Lung (tissue), 17 donors: ENCODE measurements at places on chromosomes 11 and 22. TPM values are rescaled to one million over a fixed set of nuclear protein-coding genes. Genes with fewer than 3 reads are reported as not detected.

The PCSK7 gene
- total RNA-seq, result 82.5 TPM

The TPP1 gene
- total RNA-seq, result 150 TPM

The ACR gene
- 0.26 TPM for total RNA-seq

The PGA5 gene
- total RNA-seq, result 0.55 TPM

The APOC3 gene
- not detected for total RNA-seq

The CCDC86 gene
- total RNA-seq, result 19.8 TPM

The BTBD18 gene
- not detected for total RNA-seq

The INSC gene
- total RNA-seq, result 0.91 TPM

The TMEM86A gene
- 8.9 TPM for total RNA-seq

DNA sequence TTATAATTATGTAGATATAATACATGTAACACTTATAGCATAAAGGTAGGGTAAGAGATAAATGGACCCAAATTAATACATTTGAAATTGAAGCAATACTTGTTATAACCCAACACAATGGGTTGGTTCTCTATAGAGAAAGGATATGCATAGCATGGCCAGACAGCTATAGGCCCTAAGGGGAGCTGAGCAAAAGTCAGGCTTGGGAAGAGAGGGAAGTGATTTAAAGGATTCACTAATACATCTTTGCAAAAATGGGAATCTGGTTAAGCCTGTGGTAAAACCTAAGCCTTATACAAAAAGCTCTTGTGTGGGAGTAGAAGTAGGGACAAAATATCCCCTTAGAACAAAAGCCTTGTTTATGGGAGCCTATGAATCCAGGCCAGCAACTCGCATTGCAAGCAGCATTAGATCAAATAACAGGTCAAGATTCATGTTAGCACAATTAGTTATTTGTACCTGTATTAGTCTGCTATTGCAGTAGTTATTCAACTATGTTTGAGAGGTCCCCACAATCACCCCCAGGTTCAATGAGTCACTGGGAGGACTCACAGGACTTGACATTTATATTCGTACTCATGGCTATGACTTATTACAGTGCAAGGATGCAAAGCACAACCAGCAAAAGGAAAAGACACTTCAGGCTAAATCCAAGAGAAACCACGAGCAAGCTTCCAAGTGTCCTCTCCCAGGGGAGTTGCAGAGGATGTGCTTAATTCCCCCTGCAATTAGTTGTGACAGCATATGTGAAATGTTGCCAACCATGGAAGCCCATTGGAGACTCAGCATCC is 144.7 kb upstream of the LMO1 start:
- no peaks in the 10 kb centered on the region for H3K27me3 ChIP-seq
- H3K4me1 ChIP-seq, result no peaks in the 10 kb centered on the region
- no peak overlapping the region for H3K4me3 ChIP-seq
- no peaks in the 10 kb centered on the region for H3K36me3 ChIP-seq
- no peak for DNase-seq

GRCh38 chr11:132886335-132886734 is 646.0 kb downstream of the OPCML start:
- H3K27ac ChIP-seq, result no peak overlapping the region
- H3K36me3 ChIP-seq, result no peaks in the 10 kb centered on the region
- no peak for DNase-seq
- H3K27me3 ChIP-seq, result no peaks in the 10 kb centered on the region

DNA sequence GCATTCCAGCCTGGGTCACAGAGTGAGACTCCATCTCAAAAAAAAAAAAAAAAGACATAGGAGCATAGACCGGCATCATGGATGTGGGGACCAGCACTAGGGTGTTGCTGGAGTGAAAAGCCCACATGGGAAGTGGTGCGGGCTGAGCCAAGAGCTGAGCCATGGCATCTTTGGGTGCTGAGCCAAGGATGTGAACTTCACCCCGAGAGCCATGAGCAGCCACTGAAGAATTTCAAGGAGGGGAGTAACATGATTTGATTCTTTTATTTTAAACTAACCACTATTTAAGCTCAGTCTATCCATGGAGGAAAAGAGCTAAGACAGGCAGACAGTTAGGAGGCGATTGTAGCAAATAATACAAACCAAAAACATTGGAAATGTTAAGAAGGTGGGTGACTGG is 57.4 kb downstream of the AHNAK start:
- no peak overlapping the region for H3K4me3 ChIP-seq
- no peak overlapping the region for H3K27ac ChIP-seq
- no peak for DNase-seq
- H3K4me1 ChIP-seq, result no peaks in the 10 kb centered on the region
- H3K36me3 ChIP-seq, result no peaks in the 10 kb centered on the region

DNA sequence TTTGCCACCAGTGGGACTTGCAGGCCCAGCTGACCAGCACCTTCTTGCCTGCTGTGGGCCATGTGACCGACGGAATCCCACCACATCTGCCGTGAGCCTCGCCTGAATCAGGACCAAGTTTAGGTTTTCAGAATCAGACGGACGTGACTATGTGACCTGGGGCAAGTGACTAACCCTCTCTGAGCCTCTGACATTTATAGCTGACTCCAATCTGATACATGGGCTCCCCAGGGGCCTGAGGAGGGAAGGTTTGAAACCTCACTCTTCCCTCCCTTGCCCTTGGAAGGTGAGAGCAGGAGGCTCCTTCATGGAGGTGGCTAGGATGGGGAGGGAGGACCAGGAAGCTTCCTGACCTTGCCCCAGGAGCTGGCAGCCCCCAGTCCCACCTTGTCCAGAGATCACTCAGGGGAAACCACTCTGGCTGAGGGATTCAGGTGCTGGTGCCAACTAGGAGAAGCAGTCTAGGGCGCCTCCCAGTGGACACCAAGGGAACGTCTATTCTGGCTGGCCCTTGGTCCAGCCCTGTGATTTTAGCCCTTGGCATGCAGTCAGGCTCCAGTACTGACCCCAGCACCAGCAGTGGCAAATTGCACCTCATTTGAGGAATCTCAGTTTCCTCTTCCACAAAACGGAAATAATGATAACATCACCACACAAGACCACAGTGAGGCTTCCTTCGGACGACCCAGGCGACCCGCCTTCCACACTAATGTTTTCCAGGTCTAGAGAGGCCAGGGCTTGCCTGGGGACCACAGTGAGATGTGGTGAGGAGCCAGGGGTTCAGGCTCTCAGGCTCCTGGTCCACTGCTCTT is 47.2 kb upstream of the SYT7 start:
- peaks cover 4% of the 10 kb centered on the region for H3K4me1 ChIP-seq
- no peak overlapping the region for H3K4me3 ChIP-seq
- peak; percentile 63 for DNase-seq
- H3K36me3 ChIP-seq, result no peaks in the 10 kb centered on the region

GRCh38 chr11:109644152-109644551 is 222.2 kb downstream of the C11orf87 start:
- no peaks in the 10 kb centered on the region for H3K36me3 ChIP-seq
- no peak overlapping the region for H3K4me3 ChIP-seq
- H3K27ac ChIP-seq, result no peak overlapping the region
- no peak for DNase-seq
- no peaks in the 10 kb centered on the region for H3K27me3 ChIP-seq

DNA sequence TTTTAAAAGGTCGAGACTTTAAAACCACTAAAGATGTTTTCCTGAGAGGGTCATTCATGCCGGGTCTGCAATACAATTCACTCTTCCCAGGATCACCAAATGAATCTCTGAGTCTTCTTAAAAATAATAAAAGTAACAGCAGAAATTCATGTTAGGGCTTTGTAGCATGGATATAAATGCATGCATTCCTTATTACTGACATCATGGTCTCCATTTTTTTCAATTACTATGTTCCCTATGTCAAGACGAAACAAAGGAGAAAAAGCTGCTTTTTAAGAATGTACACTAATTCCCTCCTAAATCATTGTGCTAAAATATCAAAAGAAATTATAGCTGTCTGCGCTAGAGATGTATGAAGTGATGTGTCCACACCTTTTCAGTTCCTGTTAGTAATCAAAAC is 789.9 kb upstream of the LRRC4C start:
- H3K4me3 ChIP-seq, result no peak overlapping the region
- no peak for DNase-seq
- H3K27ac ChIP-seq, result no peak overlapping the region
- H3K4me1 ChIP-seq, result no peaks in the 10 kb centered on the region
- H3K27me3 ChIP-seq, result no peaks in the 10 kb centered on the region

DNA sequence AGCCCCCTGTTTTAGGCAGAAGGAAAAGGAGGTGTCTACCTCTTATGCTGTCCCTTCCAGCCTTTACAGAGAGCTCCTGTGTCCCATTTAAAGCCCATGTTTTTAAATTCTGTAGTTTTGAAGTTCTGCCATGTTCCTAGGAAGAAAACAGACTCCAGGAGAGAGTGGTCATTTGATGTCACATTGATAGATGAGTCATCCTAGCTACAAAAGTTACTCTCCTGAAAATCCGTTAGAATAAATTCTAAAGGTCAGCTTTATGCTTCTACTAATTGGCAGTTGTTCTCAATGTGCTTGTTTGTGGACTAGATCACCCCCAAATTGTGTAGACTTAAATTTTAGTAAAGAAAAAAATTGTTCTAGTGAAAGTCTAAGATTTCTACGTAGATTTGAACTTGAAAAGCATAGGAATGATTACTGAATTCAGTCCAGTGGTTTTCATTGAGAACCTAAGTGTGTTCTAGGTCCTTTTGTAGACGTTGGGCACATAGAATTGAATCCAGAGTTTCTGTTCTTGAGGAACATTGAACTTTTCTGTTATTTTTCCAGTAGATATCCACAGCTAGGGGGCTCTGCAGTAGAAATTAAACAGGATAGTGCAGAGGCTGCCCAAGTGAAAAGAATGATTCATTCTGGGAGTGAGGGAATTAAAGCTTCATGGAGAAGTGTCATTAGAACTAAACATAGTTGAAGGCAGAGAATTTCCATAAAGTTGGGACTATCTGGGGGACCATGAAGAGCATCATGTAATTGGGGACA is 140.6 kb upstream of the RASSF10 start:
- H3K27ac ChIP-seq, result no peak overlapping the region
- H3K27me3 ChIP-seq, result no peaks in the 10 kb centered on the region
- peaks cover 12% of the 10 kb centered on the region for H3K4me1 ChIP-seq
- no peaks in the 10 kb centered on the region for H3K36me3 ChIP-seq
- H3K4me3 ChIP-seq, result no peak overlapping the region

GRCh38 chr11:126153972-126154371 is 57.5 kb downstream of the RPUSD4 start:
- H3K4me1 ChIP-seq, result no peaks in the 10 kb centered on the region
- DNase-seq, result peak; percentile 99
- no peak overlapping the region for H3K27ac ChIP-seq
- no peaks in the 10 kb centered on the region for H3K36me3 ChIP-seq

GRCh38 chr22:44571566-44572413 is 73.8 kb upstream of the RTL6 start:
- no peak overlapping the region for H3K27ac ChIP-seq
- no peak for DNase-seq
- H3K4me1 ChIP-seq, result no peaks in the 10 kb centered on the region
- H3K36me3 ChIP-seq, result no peaks in the 10 kb centered on the region
- no peak overlapping the region for H3K4me3 ChIP-seq

- no peaks in the 10 kb centered on the region for H3K27me3 ChIP-seq
- H3K27ac ChIP-seq, result no peak overlapping the region
- no peak for DNase-seq
- H3K4me3 ChIP-seq, result no peak overlapping the region
- H3K4me1 ChIP-seq, result no peaks in the 10 kb centered on the region
Measured at GRCh38 chr22:47818496-47818895, 1056.0 kb downstream of the TBC1D22A start.

DNA sequence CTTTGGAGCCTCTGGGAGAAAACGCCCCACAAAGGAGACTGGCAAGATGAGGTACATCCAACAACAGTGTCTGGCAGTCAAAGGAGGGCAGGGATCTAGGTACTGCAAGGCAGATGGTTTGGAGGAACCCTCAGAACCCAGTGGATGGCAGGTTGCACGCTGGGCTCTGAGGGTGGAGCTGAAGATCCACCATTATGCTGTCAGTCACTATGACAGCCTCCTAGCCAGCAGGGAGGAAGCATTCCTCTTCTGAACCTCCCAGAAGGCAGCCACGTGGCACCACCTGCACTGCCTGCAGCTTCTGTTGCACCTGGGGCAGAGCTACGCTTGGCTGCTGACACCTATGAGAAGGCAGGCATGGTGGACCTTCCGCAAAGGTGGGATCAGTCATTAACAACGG is 40.2 kb downstream of the HTR3A start:
- DNase-seq, result no peak
- H3K27ac ChIP-seq, result no peak overlapping the region
- H3K4me3 ChIP-seq, result no peak overlapping the region
- H3K27me3 ChIP-seq, result no peaks in the 10 kb centered on the region
- no peaks in the 10 kb centered on the region for H3K4me1 ChIP-seq

- no peak overlapping the region for H3K27ac ChIP-seq
- H3K4me1 ChIP-seq, result no peaks in the 10 kb centered on the region
- DNase-seq, result no peak
Measured at GRCh38 chr22:26235792-26236487, 66.7 kb downstream of the SEZ6L start.

DNA sequence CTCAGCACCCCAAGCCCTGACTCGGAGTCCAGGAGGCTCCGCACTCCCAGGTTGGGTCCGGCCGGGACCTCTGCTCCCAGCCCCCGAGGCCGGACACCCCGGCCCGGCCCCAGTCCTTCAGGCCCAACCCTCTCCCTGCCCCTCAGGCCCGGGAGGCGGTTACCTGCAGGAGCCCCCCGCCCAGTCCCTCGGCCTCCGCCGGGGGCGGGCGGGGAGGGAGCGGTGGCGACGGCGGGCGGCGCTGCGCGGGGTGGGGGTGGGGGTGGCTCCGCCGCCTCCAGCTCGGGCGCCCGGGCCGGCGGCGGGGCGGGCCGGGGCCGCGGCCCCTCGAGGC is 310 bp downstream of the TCF20 start:
- H3K27me3 ChIP-seq, result no peaks in the 10 kb centered on the region
- no peaks in the 10 kb centered on the region for H3K4me1 ChIP-seq

- no peak overlapping the region for H3K27ac ChIP-seq
- DNase-seq, result peak; percentile 27
- H3K36me3 ChIP-seq, result no peaks in the 10 kb centered on the region
- no peaks in the 10 kb centered on the region for H3K27me3 ChIP-seq
- H3K4me3 ChIP-seq, result no peak overlapping the region
- no peaks in the 10 kb centered on the region for H3K4me1 ChIP-seq
Measured at GRCh38 chr11:124195189-124195734, 12.1 kb downstream of the OR10D3 start.

DNA sequence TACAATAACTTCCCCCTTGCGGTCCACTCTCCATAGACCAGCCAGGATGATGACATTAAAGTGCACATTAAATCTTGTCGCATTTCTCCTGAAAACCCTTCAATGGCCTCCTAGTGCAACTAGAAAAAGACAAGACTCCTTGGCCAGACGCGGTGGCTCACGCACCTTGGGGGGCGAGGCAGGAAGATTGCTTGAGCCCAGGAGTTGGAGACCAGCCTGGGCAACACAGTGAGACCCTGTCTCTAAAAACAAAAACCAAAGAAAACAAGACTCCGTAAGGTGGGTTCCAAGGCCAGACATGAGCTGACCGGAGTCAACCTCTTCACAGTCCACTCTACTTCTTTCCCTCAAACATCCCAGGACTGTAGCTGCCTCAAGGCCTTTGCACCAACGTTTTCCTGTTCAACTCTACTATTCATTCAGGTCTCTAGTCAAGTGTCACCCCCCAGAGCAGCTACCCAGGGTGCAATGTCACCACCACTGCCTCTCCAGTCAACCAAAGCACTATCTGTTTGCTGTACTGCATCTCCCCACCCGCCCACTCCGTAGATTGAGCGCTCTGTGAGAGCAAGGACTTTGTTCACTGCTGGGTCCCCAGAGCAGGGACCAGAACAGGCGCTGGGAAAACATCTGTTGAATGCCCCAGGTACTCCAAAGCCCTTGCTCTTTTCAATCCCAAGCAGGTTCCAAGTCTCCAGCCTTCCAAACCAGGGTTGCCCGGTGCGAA is 739 bp downstream of the ZMAT5 start:
- peak overlapping the region; percentile 80 for H3K4me3 ChIP-seq
- H3K27ac ChIP-seq, result peak overlapping the region; percentile 45
- no peaks in the 10 kb centered on the region for H3K27me3 ChIP-seq
- peak; percentile 5 for DNase-seq
- peaks cover 14% of the 10 kb centered on the region for H3K4me1 ChIP-seq
